H9 (cell line): ENCODE measurements at places on chromosomes 6 and 20. TPM values are rescaled to one million over a fixed set of nuclear protein-coding genes. Genes with fewer than 3 reads are reported as not detected.

Gene TCF15
- total RNA-seq, result 2.0 and 2.7 TPM in 2 replicates

Gene FAM217A
- not detected in 2 replicates for total RNA-seq

Gene MCCD1
- not detected in 2 replicates for total RNA-seq

Gene TRIM10
- total RNA-seq, result 0.07 and 0.09 TPM in 2 replicates

DNA sequence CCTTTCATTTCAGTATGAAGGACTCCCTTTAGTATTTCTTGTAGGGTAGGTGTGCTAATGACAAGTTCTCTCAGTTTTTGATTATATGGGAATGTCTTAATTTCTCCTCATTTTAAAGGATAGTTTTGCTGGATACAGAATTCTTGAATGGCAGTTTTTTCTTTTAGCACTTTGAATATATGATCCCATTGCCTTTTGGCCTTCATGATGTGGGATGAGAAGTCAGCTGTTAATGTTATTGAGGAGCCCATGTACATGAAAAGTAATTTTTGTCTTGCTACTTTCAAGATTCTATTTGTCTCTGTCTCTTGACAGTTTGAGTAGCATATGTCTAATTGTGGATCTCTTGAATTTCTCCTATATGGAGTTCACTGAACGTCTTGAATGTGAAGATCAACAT, 30.9 kb downstream of the RSPH3 start:
- DNase-seq, result no peak
- no peak overlapping the region for H3K4me3 ChIP-seq
- no peaks in the 10 kb centered on the region for H3K27me3 ChIP-seq
- no peaks in the 10 kb centered on the region; the same call in 1 of the 2 replicates for H3K4me1 ChIP-seq
- H3K36me3 ChIP-seq, result peaks cover 31% of the 10 kb centered on the region

- no peak overlapping the region for H3K4me3 ChIP-seq
- peaks cover 4% of the 10 kb centered on the region for H3K36me3 ChIP-seq
- H3K4me1 ChIP-seq, result peaks cover 8% of the 10 kb centered on the region; the same call in 1 of the 2 replicates
- H3K27ac ChIP-seq, result no peak overlapping the region
- no peaks in the 10 kb centered on the region for H3K27me3 ChIP-seq
- DNase-seq, result no peak
Measured at GRCh38 chr20:11982289-11982954, 64.7 kb downstream of the BTBD3 start.
